ENCODE measurements at places on chromosomes 6 and 20. TPM values are rescaled to one million over a fixed set of nuclear protein-coding genes. Genes with fewer than 3 reads are reported as not detected.

The HLA-DRB1 gene
- total RNA-seq = 28.2 TPM

The C20orf141 gene
- total RNA-seq = not detected

The MUC22 gene
- not detected for total RNA-seq

The EGFL8 gene
- total RNA-seq = 18.7 TPM

The LKAAEAR1 gene
- not detected for total RNA-seq

The LST1 gene
- total RNA-seq = 1.9 TPM

The TOP1 gene
- total RNA-seq = 20.2 TPM

The LY6G6C gene
- total RNA-seq = not detected
